ENCODE measurements at places on chromosomes 12 and 14.

GRCh38 chr14:58712357-58712756, 74.6 kb downstream of the DACT1 start:
- no peaks in the 10 kb centered on the region for H3K4me1 ChIP-seq
- peaks cover 6% of the 10 kb centered on the region for H3K27me3 ChIP-seq
- H3K36me3 ChIP-seq: no peaks in the 10 kb centered on the region

DNA sequence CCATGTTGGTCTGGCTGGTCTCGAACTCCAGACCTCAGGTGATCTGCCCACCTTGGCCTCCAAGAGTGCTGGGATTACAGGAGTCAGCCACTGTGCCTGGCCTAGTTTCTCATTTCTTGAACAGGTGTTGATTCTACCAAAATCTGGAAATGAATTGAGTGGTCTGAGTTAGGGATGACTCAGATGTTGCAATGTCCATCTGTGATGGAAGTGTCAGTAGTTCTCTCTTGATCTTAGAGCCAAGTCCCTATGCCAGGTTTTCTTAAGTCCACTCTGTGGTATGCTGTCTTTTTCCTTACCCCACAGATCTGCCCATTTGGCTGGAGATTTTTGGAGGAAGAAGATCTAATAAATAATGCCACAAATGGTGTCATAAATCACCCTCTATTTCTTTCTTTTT, 12.6 kb downstream of the SNAPC1 start:
- DNase-seq: no peak
- H3K27ac ChIP-seq: no peak overlapping the region
- H3K4me1 ChIP-seq: peaks cover 14% of the 10 kb centered on the region
- no peaks in the 10 kb centered on the region for H3K27me3 ChIP-seq
- H3K4me3 ChIP-seq: no peak overlapping the region

DNA sequence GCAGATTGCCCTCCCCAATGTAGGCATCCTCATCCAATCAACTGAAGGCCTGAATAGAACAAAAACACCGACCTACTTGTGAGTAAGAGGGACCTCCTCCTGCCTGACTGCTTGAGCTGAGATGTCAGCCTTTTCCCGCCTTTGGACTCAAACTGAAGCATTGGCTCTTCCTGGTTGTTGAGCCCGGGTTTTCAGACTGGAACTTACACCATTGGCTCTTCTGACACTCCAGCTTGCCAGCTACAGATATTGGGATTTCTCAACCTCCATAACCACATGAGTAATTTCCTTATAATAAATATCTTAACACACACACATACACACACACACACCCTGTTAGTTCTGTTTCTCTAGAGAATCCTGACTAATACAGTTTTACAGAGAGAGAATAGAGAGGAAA, 173.4 kb upstream of the NTF3 start:
- no peak for DNase-seq
- H3K27me3 ChIP-seq: peaks cover 3% of the 10 kb centered on the region
- no peak overlapping the region for H3K27ac ChIP-seq
- H3K36me3 ChIP-seq: no peaks in the 10 kb centered on the region
- no peaks in the 10 kb centered on the region for H3K4me1 ChIP-seq

GRCh38 chr12:52878507-52879393, 26.1 kb downstream of the KRT8 start:
- H3K27me3 ChIP-seq: peaks cover 7% of the 10 kb centered on the region
- no peak overlapping the region for H3K27ac ChIP-seq
- no peaks in the 10 kb centered on the region for H3K36me3 ChIP-seq
- no peak overlapping the region for H3K4me3 ChIP-seq
- DNase-seq: no peak
- H3K4me1 ChIP-seq: peaks cover 5% of the 10 kb centered on the region

GRCh38 chr12:72289633-72290032, 17.5 kb downstream of the TRHDE start:
- H3K4me3 ChIP-seq: no peak overlapping the region
- H3K27ac ChIP-seq: no peak overlapping the region
- no peaks in the 10 kb centered on the region for H3K4me1 ChIP-seq

GRCh38 chr14:89787525-89787924, 167.0 kb downstream of the EFCAB11 start:
- no peak overlapping the region for H3K4me3 ChIP-seq
- H3K36me3 ChIP-seq: no peaks in the 10 kb centered on the region
- H3K27me3 ChIP-seq: no peaks in the 10 kb centered on the region
- peaks cover 2% of the 10 kb centered on the region for H3K4me1 ChIP-seq
- H3K27ac ChIP-seq: no peak overlapping the region
- no peak for DNase-seq

- no peak overlapping the region for H3K27ac ChIP-seq
- H3K27me3 ChIP-seq: no peaks in the 10 kb centered on the region
- DNase-seq: no peak
- H3K4me3 ChIP-seq: no peak overlapping the region
These were observed 56.2 kb downstream of the SLC38A6 start for GRCh38 chr14:61037215-61037614.

DNA sequence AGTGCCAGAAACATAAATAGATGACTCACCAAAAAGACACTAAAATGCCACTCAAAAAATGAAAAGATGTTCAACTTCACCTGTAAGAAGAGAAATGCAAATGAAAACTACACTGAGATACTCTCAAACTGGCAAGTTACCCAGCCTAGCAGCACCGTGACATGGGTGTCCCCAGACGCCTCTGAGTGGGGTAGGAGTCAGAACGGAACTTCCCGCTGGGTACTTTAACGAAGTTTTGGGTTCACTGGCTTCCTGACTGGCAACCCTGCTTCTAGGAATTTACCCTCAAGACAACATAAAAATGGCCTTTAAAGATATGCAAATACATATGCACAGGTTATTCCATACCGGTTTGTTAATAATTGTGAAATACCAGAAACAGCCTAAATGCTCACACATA, 52.6 kb downstream of the RIMBP2 start:
- no peak for DNase-seq
- H3K27ac ChIP-seq: no peak overlapping the region
- H3K4me3 ChIP-seq: no peak overlapping the region
- no peaks in the 10 kb centered on the region for H3K36me3 ChIP-seq

DNA sequence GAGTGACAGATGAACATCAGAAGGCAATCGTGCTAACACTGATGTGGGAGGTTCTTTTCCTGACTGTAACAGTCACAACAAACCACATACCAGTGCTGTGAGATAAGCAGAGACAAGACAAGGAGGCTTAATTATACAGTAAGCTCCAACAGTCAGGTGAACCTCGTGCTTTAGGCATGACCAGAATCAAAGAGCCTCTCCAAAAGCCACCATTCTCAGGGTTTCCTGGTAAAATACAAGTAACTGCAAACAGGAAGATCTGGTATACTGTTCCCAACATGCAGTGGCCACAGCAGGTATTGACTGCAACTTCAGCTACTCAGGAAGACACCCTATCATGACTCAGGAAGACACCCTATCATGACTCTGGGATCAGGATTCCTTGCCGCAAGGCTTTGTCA, 47.3 kb upstream of the GTF2A1 start:
- H3K4me1 ChIP-seq: no peaks in the 10 kb centered on the region
- peaks cover 19% of the 10 kb centered on the region for H3K27me3 ChIP-seq
- DNase-seq: no peak
- no peak overlapping the region for H3K27ac ChIP-seq

GRCh38 chr14:55354500-55354899, 57.1 kb downstream of the ATG14 start:
- H3K36me3 ChIP-seq: peaks cover 36% of the 10 kb centered on the region
- H3K27ac ChIP-seq: peak overlapping the region; percentile 73
- no peak overlapping the region for H3K4me3 ChIP-seq
- peaks cover 17% of the 10 kb centered on the region for H3K4me1 ChIP-seq
- DNase-seq: peak; percentile 33

DNA sequence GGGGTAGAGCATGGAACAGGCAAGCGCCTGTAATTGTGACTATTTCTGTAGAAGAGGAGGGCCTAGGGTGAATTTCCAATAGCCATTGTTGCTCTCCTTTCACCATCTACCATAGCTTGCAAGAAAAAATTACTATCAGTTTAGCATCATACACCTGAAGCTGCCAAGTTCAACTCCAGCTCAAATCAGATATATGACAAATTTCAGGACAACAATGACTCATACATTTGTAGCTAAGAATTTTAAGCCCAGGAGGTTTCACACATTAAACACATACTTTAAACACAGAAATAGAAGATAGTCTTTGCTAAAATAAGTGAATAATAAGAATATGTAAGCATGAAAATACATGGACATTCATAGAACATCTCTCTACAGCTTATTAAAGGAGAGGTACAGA, 17.6 kb upstream of the G2E3 start:
- H3K36me3 ChIP-seq: no peaks in the 10 kb centered on the region
- H3K4me1 ChIP-seq: no peaks in the 10 kb centered on the region
- DNase-seq: no peak
- H3K4me3 ChIP-seq: no peak overlapping the region

- H3K4me1 ChIP-seq: peaks cover 13% of the 10 kb centered on the region
- no peak for DNase-seq
- peaks cover 15% of the 10 kb centered on the region for H3K27me3 ChIP-seq
- no peak overlapping the region for H3K27ac ChIP-seq
- H3K4me3 ChIP-seq: no peak overlapping the region
- no peaks in the 10 kb centered on the region for H3K36me3 ChIP-seq
These were observed 22.8 kb downstream of the COX8C start for GRCh38 chr14:93369713-93370266.

DNA sequence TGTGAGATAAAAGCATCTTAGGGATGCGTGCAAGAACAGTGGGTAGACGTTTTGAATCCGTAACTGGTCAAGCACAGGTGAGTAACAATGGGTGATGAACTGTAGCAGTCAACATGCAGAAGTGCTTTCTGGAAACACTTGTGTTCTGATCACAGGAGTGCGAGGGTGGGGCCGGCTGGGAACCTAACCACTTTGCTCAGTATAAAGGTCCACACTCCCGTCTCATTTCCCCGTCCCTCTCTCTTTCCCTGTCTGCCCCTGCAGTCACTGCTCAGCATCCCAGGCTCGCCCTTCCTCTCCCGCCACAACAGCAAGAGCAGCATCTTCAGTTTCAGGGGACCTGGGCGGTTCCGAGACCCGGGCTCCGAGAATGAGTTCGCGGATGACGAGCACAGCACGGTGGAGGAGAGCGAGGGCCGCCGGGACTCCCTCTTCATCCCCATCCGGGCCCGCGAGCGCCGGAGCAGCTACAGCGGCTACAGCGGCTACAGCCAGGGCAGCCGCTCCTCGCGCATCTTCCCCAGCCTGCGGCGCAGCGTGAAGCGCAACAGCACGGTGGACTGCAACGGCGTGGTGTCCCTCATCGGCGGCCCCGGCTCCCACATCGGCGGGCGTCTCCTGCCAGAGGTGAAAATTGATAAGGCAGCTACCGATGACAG, 127.1 kb downstream of the FIGNL2 start:
- peaks cover 19% of the 10 kb centered on the region for H3K27me3 ChIP-seq
- no peak overlapping the region for H3K27ac ChIP-seq
- peaks cover 10% of the 10 kb centered on the region for H3K4me1 ChIP-seq
- DNase-seq: peak; percentile 10
- H3K36me3 ChIP-seq: no peaks in the 10 kb centered on the region

GRCh38 chr14:98542316-98542715, 729.7 kb downstream of the BCL11B start:
- H3K4me3 ChIP-seq: no peak overlapping the region
- H3K4me1 ChIP-seq: no peaks in the 10 kb centered on the region
- no peak for DNase-seq
- no peaks in the 10 kb centered on the region for H3K36me3 ChIP-seq
- no peaks in the 10 kb centered on the region for H3K27me3 ChIP-seq

DNA sequence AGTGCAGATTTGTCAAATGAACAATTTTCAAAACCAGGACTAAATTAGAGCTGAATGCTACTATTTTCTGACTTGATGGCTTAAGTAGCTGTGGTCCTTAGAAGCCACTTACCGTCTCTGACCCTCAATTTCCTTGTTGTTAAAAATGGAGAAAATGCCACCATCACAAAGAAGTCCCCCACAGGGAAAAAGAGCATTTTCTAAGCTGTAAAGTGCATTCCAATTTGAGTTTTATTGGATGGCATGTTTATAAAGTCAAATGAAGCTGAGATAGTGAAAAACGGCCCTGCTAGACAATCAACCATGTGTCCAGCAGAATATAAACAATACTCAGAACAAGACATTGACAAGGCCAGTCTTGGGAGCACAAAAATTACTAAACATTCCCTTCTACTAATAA, 53.6 kb downstream of the GOLGA5 start:
- peaks cover 6% of the 10 kb centered on the region for H3K36me3 ChIP-seq
- peaks cover 18% of the 10 kb centered on the region for H3K4me1 ChIP-seq
- no peak for DNase-seq
- H3K27ac ChIP-seq: peak overlapping the region; percentile 42
- H3K4me3 ChIP-seq: no peak overlapping the region

GRCh38 chr12:18731156-18731555, 6.7 kb downstream of the PLCZ1 start:
- no peak overlapping the region for H3K4me3 ChIP-seq
- no peak for DNase-seq
- no peak overlapping the region for H3K27ac ChIP-seq

DNA sequence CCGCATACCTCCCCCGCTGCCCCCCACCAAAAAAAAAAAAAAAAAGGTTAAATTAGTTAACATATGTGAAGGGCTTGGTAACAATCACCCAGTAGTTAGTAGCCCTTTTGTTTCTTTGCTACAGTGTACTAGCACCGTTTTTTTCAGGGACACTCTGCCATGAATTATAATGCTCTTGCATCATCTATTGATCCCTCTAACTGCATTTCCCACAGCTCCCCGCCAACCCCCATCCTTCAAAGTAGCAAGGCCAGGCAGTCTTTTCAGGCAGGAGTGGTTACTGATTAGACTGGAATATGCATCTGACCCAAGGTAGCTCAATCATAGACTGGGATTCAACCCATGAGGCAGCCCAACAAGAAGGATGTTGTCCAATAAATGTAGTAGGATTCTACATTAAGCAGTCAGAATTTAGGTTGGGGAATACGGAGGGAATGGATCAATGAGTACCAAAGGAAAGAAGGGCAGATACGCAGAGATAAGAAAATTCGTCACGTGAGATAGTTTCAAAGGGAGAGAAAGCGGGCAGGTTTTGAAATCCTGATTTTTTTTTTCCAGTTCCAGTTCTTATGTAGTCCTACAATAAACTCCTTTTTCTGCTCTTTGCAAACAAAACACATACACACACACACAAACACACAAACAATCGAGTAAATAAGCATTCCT, 39.8 kb upstream of the CRACR2A start:
- H3K27me3 ChIP-seq: no peaks in the 10 kb centered on the region
- H3K4me1 ChIP-seq: no peaks in the 10 kb centered on the region
- H3K36me3 ChIP-seq: peaks cover 24% of the 10 kb centered on the region
- no peak overlapping the region for H3K27ac ChIP-seq
- no peak for DNase-seq

GRCh38 chr12:69686731-69687130, 12.4 kb downstream of the BEST3 start:
- DNase-seq: no peak
- peaks cover 3% of the 10 kb centered on the region for H3K4me1 ChIP-seq
- no peak overlapping the region for H3K27ac ChIP-seq

GRCh38 chr12:11677093-11677492, 27.6 kb downstream of the ETV6 start:
- H3K36me3 ChIP-seq: no peaks in the 10 kb centered on the region
- H3K4me1 ChIP-seq: peaks cover 21% of the 10 kb centered on the region
- H3K27ac ChIP-seq: no peak overlapping the region
- no peak overlapping the region for H3K4me3 ChIP-seq

- H3K36me3 ChIP-seq: peaks cover 7% of the 10 kb centered on the region
- H3K4me3 ChIP-seq: no peak overlapping the region
- no peak for DNase-seq
- no peaks in the 10 kb centered on the region for H3K4me1 ChIP-seq
- peaks cover 30% of the 10 kb centered on the region for H3K27me3 ChIP-seq
- H3K27ac ChIP-seq: no peak overlapping the region
These were observed 33.0 kb downstream of the PTPN21 start for GRCh38 chr14:88521818-88522217.

- DNase-seq: no peak
- peaks cover 6% of the 10 kb centered on the region for H3K36me3 ChIP-seq
- H3K27me3 ChIP-seq: no peaks in the 10 kb centered on the region
- H3K4me3 ChIP-seq: peak overlapping the region; percentile 84
These were observed 20.8 kb downstream of the STX2 start for GRCh38 chr12:130818272-130818634.

All from naive thymus-derived CD8-positive, alpha-beta T cell (primary cell).